ENCODE measurements at places on chromosomes 1 and 21. TPM values are rescaled to one million over a fixed set of nuclear protein-coding genes. Genes with fewer than 3 reads are reported as not detected.

Gene MMEL1
- not detected for total RNA-seq

Gene NTMT2
- total RNA-seq: not detected

Gene NID1
- total RNA-seq: 9.8 TPM

Gene CSMD2
- total RNA-seq: not detected

Gene C4BPA
- total RNA-seq: 0.99 TPM

Gene AMY1A
- not detected for total RNA-seq

Gene LTN1
- 6.2 TPM for total RNA-seq

Gene MNDA
- total RNA-seq: not detected

Measured in A549 treated with Hydrocortisone at 1 μM for 4 hours (cell line).